Activated naive CD8-positive, alpha-beta T cell treated with anti-CD3 and anti-CD28 coated beads, Interleukin-2, amount 10 ng/mL, durations not matched to agents 7 days and 5 days (primary cell): ENCODE measurements at places on chromosomes 7 and 10. TPM values are rescaled to one million over a fixed set of nuclear protein-coding genes. Genes with fewer than 3 reads are reported as not detected.

DNA sequence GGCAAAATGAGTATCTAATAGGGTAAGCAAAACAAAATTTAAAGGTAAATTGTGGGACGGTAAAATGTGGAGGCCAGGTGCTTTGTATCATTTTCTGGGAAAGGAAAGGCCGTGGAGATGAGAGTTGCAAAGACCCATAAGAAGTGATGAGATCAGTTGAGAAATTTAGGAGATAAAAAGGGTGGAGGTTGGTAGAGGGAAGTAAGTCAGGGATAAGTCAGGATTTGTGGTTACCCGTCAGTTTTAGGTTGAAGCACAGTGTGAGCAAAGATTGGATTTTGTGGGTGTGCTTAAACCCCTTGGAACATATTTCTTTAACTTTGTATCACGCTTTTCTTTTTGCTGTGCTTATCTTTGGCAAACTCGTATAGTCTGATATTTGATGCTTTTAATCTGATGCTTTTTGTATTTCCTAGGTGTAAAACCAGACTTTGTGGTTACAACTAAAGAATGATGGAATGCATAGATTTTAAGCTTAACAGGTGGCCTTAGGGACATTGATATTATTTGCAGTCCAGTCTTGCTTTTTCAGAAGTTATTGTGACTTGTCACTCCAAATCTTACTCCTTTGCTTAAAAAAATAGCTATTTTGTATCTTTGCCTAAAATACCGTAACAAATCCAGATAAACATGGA is 1.2 kb downstream of the BTRC start:
- H3K4me1 ChIP-seq, result peaks cover 14% of the 10 kb centered on the region
- H3K27me3 ChIP-seq, result peaks cover 8% of the 10 kb centered on the region
- DNase-seq, result no peak
- peaks cover 6% of the 10 kb centered on the region for H3K36me3 ChIP-seq
- H3K4me3 ChIP-seq, result peak overlapping the region; percentile 97

Gene ITGA8
- total RNA-seq, result not detected

DNA sequence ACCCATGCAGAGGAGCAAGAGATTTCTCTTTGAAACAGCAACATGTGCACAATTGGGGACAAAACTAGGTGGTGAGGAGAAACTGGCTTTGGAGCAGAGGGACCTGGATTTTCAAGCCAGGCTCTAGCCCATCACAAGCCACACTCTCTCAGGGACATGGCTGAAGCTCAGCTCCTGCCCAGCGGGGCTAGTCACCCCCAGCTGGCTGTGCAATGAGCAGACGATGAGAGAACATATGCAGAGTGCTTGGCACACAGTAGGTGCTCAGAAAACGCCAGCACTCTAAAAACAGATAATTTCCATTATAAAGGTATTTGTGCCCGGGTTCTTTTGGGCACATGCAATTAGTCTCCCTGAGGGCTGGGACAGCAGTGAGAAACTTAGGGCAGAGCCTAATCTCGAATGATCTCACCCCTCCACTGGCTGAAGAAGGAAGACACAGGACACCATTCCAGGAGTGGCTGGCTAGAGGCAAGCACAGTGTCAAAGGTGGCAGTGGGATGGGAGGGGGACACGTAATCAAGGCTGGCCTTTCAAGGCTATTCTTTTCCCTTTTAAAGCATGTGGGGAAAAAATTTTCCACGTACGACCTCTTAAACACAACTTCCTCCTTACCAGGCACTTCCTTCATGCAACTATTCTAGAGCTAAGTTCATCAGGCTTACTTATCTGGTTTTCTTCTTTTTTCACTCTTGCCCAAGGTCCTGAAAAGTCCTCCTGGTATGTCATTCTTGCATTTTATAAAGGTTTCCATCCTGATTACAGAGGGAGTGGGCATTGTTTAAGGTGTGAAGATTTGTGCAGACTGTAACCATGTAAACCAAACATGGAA is 15.1 kb downstream of the FAM53B start:
- no peak for DNase-seq
- peaks cover 39% of the 10 kb centered on the region for H3K4me1 ChIP-seq
- peaks cover 11% of the 10 kb centered on the region for H3K36me3 ChIP-seq
- H3K27me3 ChIP-seq, result no peaks in the 10 kb centered on the region

DNA sequence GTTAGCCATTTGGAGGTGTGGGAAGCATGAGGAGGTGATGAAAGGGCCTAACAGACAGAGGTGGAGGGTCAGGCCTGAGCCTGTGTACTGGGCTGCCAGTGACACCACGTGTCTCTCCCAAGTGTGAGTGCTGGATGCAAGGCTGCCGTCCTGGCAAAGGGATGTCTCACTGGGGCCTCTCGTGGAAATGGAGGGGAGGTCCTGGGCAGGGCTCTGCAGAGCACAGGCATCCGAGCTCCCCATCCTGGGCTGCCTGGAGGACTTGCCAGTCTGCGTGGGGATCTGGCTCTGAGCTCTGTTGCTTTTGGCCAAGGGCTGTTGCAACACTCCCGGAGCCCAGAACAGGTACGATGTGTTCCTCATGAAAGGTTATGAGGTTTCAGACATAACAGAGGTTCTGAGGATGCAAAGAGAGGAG is 77.3 kb downstream of the GRK5 start:
- H3K27ac ChIP-seq, result peak overlapping the region; percentile 90
- H3K36me3 ChIP-seq, result no peaks in the 10 kb centered on the region
- peaks cover 51% of the 10 kb centered on the region for H3K4me1 ChIP-seq

DNA sequence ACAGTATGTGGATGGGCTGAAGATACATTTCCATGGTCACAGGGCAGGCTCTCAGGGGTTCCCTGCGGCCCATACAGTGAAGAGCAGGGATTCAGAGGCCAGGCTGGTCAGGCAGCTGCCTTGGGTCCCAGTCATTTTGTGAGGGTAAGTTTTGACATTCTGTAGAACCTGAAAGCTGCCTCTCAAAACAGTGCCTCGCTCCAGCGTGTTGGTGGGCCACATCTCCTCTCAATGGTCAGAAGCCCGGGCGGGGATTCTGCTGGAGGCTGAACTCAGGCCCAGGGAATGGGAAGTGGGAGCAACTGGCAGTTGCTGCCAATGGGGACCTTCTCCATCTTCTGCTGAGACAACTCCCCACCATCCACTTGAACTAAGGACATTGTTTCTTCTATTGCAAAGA is 190.0 kb downstream of the PTPN20 start:
- no peak overlapping the region for H3K4me3 ChIP-seq
- no peak overlapping the region for H3K27ac ChIP-seq
- DNase-seq, result no peak
- H3K36me3 ChIP-seq, result no peaks in the 10 kb centered on the region
- H3K4me1 ChIP-seq, result peaks cover 6% of the 10 kb centered on the region
- H3K27me3 ChIP-seq, result no peaks in the 10 kb centered on the region

Gene CALHM1
- 0.74 TPM for total RNA-seq

Gene P4HA1
- total RNA-seq, result 51.2 TPM

Gene NXPH1
- not detected for total RNA-seq

GRCh38 chr10:59887972-59888640 is 18.2 kb downstream of the CCDC6 start:
- peak overlapping the region; percentile 59 for H3K27ac ChIP-seq
- no peaks in the 10 kb centered on the region for H3K27me3 ChIP-seq
- peak overlapping the region; percentile 1 for H3K4me3 ChIP-seq
- H3K36me3 ChIP-seq, result peaks cover 20% of the 10 kb centered on the region
- H3K4me1 ChIP-seq, result peaks cover 51% of the 10 kb centered on the region

DNA sequence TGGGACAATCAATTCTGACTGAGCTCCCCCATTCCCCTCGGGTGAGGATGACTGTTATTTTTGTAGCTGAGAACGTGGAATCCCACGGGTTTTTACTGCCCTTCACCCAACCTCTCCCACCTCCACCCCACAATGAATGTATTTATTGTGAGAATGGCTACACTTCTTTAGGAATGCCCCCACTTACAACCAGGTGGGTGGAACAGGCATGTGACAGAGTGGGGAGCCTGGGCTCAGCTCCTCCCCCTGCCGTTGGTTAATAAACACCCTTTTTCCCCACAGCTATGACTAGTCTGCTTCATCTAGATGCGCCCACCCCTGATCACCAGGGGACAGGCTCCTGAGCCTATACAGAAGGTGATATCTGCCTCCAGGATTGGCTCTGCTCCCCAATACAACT is 2.0 kb downstream of the MRPL43 start:
- H3K4me1 ChIP-seq, result peaks cover 13% of the 10 kb centered on the region
- H3K27me3 ChIP-seq, result no peaks in the 10 kb centered on the region
- H3K4me3 ChIP-seq, result no peak overlapping the region

Gene DLX6
- total RNA-seq, result not detected

- H3K4me1 ChIP-seq, result no peaks in the 10 kb centered on the region
- H3K4me3 ChIP-seq, result no peak overlapping the region
- no peak overlapping the region for H3K27ac ChIP-seq
- no peaks in the 10 kb centered on the region for H3K27me3 ChIP-seq
- DNase-seq, result no peak
These were observed 473.9 kb downstream of the AUTS2 start for GRCh38 chr7:70072220-70072619.

DNA sequence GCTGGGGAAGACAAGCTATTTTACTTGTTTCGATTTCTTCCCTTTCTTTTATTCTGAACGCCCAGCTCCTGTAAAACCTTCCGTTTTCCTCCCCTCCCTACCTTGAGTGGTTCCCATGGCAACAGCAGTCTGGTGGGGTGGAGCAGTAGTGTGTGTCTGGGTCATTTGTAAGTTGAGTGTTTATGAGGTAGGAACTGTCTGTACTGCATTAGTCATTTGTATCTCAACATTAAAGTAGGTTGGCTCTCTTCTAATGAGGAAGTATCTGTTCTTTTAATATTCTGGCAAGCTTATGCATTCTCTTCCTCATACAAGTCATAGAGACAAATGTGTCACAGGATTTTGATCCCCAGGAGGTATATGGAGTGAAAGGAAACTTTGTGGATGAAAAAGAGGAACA is 85.3 kb upstream of the CCDC6 start:
- H3K27ac ChIP-seq, result peak overlapping the region; percentile 48
- H3K4me1 ChIP-seq, result peaks cover 4% of the 10 kb centered on the region
- H3K4me3 ChIP-seq, result peak overlapping the region; percentile 60
- no peaks in the 10 kb centered on the region for H3K36me3 ChIP-seq

Gene CNNM1
- 0.26 TPM for total RNA-seq

Gene CDNF
- 0.82 TPM for total RNA-seq

GRCh38 chr7:139885511-139885910 is 56.4 kb downstream of the TBXAS1 start:
- H3K27me3 ChIP-seq, result no peaks in the 10 kb centered on the region
- DNase-seq, result no peak
- no peaks in the 10 kb centered on the region for H3K4me1 ChIP-seq

DNA sequence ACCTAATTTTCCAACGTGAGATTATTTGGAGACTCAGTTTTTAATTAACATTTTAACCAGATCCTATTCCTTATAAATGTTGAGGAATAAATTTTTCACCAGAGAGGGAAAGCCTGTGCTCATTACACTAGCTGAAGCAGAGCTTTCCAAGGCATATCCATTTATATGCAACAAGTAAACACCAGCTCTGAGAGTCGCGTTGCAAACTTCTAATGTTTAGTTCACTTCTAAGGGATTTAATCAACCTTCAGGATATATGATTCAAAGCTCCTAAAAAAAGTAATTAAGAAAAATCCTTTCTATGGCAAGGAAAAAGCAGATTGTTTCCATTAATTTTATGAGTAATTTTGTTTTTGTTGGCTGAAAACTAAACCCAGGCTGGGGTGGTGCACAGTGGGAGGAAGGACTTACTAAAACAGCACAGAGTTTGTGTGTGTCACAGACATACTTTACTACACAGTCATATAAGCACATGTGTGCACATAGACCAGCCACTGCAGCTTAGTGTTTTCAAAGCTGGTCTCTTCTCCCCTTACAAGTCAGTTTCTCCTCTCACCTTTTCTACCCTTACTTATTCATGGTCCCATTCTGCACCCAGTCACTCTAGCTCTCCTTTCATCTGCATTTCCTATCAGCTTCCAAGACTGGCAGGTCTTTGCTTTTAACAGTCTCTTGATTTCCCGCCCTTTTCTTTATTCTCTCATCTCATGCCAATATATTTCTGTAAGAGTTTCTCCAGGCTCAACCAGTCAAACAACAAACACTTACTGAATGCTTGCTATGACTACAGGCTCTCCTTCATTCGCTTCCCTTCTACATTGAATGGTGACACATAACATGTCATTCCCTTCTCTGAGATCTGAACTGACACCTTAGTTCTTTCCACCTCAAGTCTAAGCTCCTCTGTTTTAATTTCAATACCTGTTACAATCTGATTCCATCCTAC is 81.1 kb upstream of the FZD1 start:
- H3K27ac ChIP-seq, result no peak overlapping the region
- H3K4me3 ChIP-seq, result no peak overlapping the region
- DNase-seq, result no peak
- H3K36me3 ChIP-seq, result no peaks in the 10 kb centered on the region
